Gastrocnemius medialis (tissue), 4 donors: ENCODE measurements at places on chromosomes 4 and X.

GRCh38 chrX:70174754-70175153 is 2.5 kb upstream of the DGAT2L6 start:
- DNase-seq, result no peak

DNA sequence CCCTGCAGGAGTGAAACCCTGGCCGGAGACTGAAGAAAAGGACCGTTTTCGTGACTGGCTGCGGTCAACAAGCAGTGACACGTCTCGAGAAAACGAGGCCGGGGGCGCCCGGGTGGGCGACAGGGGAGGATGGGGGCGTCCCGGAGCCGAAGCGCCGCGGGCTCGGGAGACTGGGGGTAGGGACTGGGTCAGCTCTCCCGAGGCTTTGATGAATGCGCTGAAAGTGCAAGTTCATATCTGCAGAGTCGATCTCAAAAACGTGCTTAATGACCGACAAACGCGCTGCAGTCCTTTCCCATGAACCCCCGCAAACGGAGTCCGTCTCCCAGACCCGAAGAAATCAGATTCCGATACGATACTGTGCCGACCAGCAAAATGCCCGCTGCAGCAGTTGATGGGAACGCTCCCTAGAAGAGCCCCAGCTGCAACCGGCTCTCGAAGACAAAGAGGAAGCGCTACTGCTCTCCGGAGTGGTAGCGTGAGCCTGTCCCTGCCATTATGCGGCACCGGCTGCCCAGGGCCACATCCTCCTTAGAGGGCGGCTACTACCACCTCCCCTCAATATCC is 806 bp upstream of the CD99L2 start:
- peak; percentile 23 for DNase-seq

GRCh38 chrX:17154001-17154400 is 207.5 kb downstream of the REPS2 start:
- DNase-seq, result no peak

- no peak for DNase-seq
Measured at GRCh38 chr4:71261633-71262121, 77.1 kb upstream of the SLC4A4 start.

- no peak for DNase-seq
Measured at GRCh38 chr4:121885115-121885514, 14.8 kb upstream of the BBS7 start.

GRCh38 chrX:63758011-63758410 is 27.0 kb downstream of the ARHGEF9 start:
- DNase-seq, result no peak

GRCh38 chr4:1195891-1196401 is 23.6 kb upstream of the SPON2 start:
- DNase-seq, result no peak

DNA sequence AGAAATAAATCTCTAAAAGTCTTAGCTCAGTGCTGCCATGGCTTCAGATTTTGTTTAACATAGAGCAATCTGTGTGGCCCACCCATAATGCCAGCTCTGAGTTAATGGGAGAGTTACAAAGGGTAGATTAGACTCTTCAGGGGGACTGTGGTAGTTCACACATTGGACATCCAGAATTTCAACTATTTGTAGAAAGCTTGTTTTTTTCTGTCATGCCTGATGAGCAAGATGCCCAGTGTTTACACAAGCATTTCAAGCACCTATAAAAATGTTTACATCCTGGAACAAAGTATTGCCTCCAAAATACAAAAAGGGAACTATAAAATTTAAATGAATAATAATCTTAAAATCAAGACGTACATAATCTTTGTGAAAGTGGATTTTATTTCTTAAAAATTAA is 43.0 kb upstream of the FAM9A start:
- no peak for DNase-seq

DNA sequence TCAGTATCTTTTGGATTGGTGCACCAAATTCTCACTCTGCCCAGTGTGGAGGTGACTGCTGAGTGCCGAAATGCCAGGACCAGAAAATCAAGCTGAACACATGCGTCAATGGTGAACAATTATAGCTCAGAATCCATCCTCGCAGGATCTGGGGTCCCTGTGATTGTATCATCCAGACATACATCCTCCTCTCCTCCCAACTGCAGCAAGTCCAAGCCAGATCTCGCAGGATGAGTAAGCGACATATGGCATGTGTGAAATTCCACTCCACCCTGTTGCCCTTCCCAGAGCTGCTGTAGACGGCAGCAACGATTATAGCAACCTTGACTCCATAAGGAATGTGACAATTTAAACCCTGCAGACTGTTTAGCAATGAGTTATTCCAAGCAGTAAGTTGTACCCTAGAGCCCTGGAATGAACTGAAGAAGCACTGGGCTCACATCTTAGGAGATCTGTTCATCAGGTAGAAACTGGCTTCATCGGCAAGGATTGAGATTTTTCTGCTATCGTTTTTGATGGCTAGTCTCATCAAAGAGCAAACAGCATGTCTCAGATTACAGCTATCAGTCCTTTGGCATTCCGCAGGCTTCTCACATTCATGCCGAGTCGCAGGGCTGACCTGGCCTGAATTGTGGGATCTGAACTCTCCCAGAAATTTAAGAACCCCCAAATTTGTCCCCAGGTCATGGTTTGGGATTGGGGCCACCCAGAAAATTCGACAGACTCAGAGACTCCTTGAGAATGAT is 35.5 kb upstream of the SORBS2 start:
- DNase-seq, result no peak

- DNase-seq, result no peak
Measured at GRCh38 chrX:31421441-31421840, 349.6 kb upstream of the FTHL17 start.
